ENCODE measurements at places on chromosomes 11 and 22.

DNA sequence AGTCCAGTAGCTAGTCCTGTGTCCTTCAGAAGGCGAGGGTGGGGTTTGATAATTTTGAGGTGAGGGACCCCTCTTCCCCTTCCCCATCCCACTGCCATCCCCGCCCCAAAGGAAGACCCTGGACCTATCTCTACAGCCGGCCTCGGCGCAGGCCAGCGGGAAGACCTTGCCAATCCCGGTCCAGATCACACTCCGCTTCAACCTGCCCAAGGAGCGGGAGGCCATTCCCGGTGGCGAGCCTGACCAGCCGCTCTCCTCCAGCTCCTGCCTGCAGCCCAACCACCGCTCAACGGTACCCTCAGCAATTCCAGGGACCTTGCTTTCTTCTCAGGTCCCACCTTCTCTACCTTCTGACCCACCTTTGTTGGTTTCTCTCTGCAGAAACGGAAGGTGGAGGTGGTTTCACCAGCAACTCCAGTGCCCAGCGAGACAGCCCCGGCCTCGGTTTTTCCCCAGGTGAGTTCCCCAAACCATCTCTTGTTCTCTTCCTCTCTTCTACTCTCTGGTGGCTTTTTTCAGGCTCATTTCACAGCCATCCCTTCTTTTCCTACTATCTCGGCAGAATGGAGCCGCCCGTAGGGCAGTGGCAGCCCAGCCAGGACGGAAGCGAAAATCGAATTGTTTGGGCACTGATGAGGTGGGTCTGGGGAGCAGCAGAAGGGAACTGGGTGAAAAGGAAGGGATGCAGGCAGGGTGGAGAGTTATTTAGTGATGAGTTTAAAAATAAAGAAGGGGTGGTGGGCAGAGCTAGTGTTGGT lies 1.3 kb downstream of the KAT5 start:
- no peak for DNase-seq

DNA sequence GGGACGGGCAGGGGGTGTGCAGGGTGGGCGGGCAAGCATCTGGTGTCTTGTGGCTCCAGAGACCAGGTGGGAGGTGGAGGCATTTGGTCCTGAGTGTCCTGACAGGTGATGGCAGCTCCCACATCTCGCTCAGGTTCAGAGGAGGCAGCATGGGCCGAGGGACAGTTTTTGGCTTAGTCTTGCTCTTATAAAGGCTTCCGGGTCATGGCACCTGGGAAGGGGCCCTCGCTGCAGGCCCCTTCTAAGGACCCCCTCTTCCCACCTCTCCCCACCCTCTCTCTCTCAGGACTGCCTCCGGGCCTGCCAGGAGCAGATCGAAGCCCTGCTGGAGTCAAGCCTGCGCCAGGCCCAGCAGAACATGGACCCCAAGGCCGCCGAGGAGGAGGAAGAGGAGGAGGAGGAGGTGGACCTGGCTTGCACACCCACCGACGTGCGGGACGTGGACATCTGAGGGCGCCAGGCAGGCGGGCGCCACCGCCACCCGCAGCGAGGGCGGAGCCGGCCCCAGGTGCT lies 9.9 kb downstream of the CCND1 start:
- DNase-seq = no peak

DNA sequence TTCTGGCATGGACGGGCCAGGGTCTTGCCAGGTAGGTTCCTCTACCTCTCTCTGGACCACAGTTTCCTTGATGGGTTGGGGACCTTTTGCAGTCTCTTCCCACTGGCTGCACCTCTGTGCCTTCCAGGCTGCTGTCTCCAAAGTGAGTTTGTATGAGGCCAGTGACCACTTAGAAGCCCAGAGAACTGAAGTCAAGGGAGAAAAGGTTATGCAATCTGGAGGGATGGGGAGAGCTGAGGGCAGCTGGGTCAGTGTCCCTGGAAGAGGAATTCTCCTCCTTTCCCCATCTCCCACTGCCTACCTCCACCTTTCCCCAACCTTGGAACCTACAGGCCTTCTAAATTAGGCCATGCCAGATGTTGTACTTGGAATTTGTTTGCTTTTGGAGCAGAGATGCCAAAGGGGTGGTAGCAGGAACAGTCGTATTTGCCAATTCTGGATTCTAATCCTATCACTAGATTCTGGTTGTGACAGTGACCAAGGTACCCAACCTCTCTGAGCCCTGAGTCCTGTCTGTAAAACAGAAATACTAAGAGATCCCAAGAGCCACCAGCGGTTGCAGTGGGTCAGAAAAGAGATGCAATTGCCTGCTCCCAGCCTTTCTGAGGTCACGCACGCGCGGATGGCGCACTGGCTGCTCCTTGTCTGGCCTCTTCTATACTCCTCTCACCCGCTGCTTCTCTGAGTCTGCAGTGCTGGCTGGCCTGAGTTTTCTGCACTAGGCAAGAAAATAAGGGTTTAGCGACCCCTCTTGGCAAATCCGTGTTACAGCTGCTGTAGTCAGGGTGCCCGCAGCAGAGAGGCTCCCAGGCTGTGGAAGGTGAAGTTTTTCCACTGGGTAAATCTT lies 10.7 kb upstream of the ACCSL start:
- DNase-seq = peak; percentile 9

DNA sequence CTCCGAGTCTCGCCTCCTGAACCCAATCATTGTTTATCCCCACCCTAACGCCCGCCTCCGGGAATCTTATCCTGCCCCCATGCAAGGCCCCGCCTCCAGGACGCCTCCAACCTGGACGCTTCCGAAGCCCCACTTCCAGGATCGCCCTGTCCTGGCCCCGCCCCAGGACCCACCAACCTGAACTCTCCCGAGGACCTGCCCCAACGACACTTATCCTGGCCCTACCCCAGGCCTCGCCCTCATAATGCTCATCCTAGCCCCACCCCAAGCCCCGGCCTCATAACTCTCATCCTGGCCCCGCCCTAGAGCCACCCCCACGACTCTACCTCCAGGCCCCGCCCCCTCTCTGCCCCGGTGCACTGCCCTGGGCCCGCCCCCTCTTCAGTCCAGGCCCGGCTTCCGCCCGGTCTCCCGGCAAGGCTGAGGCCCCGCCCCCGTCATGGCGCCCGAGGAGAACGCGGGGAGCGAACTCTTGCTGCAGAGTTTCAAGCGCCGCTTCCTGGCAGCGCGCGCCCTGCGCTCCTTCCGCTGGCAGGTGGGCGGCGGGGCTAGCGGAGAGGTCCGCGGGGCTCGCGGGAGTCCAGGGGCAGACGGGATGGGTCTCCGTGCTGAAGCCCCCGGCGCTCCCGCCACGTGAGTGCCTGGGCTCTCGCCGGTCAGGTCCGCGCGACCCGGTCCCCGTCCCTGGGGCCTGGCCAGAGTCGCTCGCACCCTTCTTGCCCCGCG lies 45.7 kb upstream of the DEFB108B start:
- no peak for DNase-seq

DNA sequence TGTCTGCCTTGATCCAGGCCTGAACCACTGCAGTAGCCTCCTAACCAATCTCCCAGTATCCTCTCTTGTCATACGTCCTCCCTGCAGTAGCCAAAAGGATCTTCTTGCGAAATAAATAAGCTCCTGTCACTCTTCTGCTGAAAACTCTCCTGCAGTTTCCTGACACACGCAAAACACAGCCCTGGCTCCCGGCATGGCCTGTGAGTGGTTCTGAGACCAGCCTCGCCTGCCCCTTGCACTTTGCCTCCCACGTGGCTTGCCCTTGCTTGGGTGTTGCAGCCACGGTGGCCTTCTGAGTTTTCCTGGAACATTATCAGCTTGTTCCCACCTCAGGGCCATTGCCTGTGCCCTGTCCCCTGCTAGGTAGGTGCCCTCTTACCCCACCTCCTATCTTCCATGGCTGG lies 7.2 kb downstream of the ZC3H7B start:
- no peak for DNase-seq

- DNase-seq = no peak
These were observed 31.6 kb downstream of the TTC12 start for GRCh38 chr11:113345978-113346377.

DNA sequence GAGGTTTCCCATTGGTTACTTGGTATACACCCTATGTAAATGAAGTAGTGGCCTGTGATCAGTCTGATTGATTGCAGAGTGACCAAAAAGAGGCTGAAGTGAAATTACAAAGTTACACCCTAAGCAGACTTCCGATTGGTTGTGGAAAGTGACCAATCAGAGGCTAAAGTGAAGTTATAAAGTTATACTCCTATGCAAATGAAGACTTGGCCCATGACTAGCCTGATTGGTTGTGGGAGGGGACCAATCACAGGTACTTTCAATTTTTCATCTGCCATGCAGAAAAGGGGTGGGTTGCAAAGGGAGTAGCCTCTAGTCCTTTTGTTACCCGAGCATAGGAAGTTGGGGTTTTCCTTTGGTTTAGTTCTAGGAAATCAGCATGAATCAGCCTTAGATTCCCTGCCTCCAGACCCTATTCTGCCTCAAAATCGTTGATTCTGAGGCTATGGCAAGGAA lies 18.1 kb upstream of the CSTF3 start:
- no peak for DNase-seq

DNA sequence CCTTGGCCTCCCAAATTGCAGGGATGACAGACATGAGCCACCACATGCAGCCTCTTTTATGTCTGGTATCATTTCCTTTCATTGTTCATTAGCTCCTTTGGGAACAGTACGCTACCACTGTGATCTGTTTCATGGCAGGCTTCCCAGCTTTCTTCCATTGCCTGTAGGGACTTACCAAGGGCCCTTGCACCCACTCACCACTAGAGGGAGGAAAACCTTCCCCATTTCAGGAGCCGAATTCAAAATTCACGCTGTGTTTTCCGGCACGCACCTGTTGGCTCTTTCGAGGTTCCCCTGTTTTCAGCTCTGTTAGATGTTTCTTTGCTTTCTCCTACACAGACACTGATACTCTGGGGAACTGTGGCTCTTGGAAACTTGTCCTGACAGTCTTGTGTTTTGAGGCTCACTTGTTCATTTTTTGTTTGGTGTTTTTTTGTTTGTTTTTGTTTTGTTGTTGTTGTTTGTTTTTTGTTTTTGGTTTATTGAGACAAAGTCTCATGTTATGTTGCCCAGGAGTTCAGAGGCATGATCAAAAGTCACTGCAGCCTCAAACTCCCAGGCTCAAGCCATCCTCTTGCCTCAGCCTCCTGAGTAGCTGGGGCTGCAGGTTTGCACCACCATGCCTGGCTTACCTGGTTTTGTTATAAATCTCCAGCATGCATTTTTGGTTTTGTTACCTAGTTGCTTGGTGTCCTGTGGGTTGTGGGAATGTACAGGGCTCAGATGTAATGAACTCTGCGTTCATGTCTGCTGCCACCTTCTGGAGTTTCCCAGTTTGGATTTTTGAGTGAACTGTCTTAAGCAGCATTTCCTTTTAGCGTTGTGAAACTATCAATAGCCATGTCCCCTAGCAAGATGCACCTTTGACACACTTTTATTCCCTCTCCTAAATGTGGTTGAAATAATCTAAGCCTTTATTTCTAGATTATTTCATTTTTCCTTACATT lies 2.3 kb downstream of the KRTAP5-11 start:
- DNase-seq = no peak

- DNase-seq = no peak
These were observed 139.0 kb upstream of the GUCY1A2 start for GRCh38 chr11:107157146-107157808.

DNA sequence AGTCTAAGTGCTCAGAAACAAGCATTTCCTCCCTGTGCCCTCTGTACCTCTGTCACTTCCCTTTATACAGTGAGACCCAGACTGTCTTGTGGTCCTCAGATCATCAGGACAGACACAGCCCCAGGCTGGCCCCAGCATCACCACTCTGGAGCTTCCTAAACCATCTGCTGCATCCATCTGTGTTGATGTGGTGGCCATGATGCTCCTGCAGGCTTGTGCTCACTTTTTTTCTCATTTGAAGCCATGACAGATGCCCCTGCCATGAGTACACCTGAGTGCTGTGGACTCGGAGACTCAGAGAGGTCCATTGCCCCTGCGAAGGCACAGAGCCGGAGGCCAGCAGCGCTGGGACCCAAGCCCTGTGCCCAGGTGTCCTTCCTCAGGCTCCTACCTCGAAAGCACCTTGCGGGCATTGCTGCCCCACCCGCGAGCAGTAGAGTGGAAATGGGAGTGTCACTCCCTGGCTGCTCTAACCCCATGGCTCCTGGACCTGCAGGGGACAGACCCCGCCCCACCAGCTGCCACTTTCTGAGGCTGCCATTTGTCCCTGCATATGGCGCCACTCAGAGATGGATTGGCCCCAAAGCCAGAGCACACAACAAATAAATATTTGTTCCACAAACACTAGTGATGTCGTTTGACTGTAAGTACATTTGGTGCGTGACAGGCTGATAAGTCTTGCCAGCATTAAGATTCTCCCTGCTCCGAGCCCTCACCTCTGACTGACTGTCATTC lies 593.5 kb downstream of the TBC1D22A start:
- peak; percentile 92 for DNase-seq

- DNase-seq = no peak
These were observed 27.5 kb downstream of the MOV10L1 start for GRCh38 chr22:50117168-50117762.

- DNase-seq = no peak
These were observed 3.8 kb upstream of the PPFIBP2 start for GRCh38 chr11:7509966-7510365.

GRCh38 chr11:17012712-17013547 lies 1.3 kb downstream of the PLEKHA7 start:
- DNase-seq = no peak

- no peak for DNase-seq
These were observed 40.0 kb upstream of the LRRC4C start for GRCh38 chr11:41499429-41499828.

DNA sequence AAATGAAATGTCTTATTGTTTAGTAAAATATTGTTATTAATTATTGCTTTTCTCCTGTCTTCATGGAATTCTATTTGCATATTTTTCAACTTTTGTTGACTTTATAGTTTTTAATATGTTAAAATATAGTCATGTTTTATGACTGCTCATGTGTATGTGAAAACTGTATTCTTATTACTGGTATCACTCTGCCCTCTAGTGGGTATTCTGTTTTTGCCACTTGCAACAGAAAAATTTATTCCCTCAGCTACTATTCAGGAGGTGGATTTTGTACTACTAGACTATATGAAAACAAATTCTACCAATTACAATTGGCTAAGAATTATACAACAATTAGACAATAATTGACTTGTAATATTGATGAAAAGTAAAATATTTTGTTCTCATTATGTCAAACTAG lies 45.0 kb downstream of the OR4C6 start:
- DNase-seq = peak; percentile 1

DNA sequence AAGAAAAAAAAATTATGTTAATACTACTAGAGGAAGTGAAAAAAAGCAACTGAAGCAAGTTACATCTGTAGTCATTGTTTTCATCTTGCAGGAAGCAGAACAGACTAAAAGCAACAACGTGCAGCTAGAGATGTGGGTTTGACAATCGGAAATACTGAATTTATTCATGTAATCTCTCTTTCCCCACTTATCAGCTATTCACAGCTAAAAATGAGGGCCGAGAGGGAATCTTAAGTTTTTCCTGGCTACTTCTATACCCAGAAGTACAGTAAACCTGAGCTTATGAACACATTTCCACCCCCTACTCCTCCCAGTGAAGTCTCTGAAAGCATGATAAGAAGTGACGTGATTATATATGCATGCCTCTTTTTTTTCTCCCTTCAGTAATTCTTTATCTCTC lies 116.5 kb downstream of the SPON1 start:
- DNase-seq = no peak

DNA sequence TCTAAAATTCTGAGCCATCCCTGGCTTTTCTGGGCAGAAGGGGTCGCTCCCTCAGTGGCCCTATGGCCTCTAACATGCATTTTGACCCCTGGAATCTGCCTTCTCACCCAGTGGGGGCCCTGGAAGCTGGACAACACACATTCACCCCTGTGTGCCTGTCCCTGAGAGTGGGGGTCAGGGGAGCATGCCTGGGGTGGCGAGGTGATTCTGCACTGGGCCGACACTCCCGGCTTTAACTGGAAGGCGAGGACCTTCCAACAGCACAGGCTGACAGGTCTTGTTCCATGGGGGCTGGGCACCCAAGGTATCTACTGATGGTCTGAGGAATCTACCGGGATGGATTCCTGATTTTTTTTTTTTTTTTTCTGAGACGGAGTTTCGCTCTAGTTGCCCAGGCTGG lies 10.7 kb downstream of the PPM1F start:
- DNase-seq = no peak

Measured in NCI-H524 treated with DMSO at 0.1 percent for 48 hours (cell line).